ENCODE measurements at places on chromosomes 2 and 18.

DNA sequence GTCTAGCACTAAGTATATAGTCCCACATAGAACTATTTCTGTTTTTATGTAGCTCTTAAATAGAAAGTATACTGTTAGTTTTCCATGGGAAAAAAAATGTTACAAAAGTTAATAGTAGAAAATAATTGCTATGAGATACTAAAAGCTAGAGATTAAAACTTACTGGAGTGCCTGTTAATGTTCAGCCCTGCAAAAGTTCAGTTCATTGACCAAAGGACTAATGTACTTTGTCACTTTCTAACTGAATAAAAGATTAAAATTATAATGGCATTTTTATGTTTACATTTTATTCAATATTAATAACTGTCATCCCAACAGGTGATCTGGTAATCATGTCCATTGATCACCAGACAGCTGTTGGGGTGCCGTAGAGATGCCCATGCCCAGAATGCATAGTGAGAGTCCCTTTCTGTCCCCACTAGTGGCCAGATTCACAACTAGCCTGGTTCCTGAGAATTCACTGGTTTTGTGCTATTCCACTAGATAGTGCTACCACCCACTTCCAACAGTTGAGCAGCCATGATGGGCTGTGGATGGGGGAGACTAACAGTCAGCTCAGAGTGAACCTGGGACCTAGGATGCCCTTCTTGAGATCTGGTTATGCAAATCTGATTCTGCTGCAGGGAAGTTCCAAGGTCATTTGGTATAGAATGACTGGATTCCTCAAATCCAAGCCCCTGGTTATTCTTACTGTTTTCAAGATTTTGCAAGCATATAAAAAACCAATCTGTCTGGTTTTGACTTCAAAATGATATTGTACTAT lies 57.8 kb downstream of the AFTPH start:
- no peak for DNase-seq

DNA sequence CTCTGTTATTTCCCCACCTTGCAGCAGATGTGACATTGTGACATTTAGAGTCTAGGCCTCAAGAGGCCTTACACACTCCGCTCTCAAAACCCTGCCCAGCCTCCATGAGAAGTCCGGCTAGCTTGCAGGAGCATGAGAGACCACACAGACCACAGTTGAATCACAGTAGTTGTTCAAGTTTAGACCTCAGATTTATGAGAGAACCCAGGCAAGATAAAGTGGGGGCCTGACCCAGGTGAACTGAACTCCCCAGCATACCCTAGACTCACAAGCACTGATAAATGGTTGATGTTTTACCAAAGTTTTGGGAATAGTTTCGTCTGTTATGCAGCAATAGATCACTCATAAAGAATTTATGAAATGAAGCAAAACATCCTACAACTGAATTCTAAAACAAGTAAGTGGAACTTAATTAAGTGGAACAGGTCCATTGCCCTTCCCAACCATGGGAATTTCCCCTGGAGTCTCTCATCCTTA lies 4.7 kb upstream of the STAT1 start:
- DNase-seq, result no peak

DNA sequence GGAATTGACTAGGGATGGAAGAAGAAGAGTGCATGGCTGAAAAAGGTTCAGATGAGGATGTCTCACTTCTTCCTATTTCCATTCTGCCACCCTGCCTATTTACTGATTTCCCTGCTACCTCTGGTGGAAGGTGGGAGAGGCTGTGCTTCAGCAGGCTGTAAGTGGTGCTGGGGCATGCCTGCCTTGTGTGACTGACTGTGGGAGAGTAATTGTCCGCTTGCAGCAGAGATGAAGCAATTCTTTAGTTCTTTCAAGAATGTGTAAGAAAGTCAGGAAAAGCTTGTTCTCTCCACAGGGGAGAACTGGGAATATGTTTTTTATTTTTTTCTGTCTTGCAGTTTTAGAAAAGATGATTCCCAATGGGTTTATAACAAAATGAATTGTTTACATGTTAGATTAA lies 72.5 kb upstream of the NYAP2 start:
- DNase-seq, result no peak

- no peak for DNase-seq
These were observed 100.3 kb downstream of the MBP start for GRCh38 chr18:77032181-77032701.

GRCh38 chr2:216607277-216607560 lies 26.0 kb upstream of the IGFBP2 start:
- DNase-seq, result no peak
